ENCODE measurements at places on chromosomes 13 and 19.

DNA sequence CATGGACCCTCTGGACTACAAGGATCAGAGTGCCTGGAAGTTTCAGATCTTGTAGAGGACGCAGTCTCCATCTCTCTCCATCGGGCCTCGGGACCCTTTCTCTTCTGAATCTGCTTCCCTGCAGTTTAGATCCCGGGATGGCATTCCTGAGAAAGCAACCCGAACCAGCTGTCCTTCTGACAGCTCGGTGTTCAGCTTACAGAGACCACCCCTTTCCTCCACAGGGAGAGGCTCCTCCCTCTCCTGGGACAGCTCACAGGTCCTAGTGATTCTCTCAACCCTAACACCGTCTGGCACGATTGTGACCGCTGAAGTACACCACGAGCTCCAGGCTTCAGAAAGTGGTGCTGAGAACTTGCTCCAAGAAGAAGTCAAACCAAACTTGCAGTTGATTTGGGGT, 18.2 kb downstream of the CRX start:
- no peak for DNase-seq

DNA sequence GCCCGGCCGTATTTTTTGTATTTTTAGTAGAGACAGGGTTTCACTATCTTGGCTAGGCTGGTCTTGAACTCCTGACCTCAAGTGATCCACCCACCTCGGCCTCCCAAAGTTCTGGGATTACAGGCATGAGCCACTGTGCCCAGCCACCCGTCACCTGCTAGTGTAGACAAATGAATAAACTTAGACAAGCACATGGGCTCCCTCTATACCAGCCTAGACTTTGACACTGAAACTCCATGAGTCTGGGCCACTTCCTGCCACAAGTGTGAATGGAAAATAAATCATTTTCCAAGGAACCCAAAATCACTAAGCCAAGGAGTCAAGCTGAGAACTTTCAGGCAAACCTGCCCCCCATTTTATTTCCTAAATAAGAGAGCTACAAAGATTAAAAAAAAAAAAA, 27.0 kb upstream of the TPT1 start:
- DNase-seq = no peak

DNA sequence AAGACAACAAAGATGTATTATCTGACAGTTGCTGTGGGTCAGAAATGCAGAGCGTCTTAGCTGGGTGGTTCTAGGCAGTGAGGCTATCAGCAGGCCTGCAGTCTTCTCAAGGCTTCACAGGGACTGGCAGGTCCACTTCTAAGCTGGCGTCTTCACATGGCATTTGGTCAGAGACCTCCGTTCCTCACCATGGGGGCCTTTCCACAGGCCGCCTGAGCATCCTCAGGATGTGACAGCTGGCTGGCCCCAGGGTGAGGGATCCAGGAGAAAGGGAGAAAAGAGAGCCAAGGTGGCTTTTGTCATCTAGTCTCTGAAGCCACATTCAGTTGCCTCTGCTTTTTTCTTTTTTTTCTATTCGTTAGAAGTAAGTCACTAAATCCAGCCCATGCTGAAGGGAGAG, 50.3 kb downstream of the FGF14 start:
- DNase-seq = no peak

DNA sequence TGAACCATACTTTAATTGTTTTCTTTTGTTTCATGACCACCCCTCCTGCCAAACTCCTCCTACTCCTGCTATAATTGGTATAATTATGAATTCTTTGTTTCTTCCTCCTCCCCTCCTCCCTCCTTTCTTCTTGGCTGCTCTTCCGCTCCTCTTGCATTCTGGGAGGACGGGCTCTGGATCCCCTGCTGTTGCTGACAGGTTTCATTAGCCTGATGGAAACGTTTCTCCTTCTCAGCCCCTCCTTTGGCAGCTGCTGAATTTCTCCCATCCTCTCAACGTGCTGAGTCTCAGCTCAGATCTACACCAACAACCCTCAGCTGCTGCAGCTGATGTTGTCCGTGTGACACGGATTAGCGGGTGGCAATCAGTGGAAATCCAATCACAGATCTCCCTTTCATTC, 97.1 kb upstream of the UBAC2 start:
- DNase-seq = no peak

DNA sequence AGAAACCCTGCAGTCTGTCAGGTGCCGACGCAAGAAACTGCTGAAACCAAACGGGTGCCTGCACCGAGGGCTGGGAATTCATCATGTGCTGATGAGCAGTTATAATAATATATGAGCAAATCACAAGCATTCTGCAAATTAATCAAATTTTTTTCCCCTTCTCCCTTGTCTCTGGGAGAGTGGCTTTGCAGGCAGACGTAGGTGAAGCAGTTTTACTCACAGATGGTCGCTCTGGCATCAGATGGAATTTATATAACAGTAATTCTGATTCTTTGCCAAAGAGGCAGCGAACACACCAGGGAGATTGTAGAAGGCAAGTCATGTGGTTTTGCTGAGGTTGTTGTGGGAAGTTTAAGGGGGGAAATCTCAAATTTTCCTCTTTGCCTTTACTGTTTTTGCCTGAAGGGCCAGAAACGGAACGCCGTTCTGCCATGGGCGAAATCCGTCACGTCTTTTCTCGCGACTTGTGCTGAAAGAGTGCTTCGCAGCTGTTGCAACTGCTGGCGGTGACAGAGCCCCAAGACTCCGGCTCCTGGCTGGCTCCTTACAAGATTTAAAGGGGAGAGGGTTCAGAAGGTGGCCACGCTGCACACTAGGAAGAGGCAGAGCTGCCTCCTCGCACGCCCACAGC, 320.1 kb downstream of the ZNF536 start:
- no peak for DNase-seq

DNA sequence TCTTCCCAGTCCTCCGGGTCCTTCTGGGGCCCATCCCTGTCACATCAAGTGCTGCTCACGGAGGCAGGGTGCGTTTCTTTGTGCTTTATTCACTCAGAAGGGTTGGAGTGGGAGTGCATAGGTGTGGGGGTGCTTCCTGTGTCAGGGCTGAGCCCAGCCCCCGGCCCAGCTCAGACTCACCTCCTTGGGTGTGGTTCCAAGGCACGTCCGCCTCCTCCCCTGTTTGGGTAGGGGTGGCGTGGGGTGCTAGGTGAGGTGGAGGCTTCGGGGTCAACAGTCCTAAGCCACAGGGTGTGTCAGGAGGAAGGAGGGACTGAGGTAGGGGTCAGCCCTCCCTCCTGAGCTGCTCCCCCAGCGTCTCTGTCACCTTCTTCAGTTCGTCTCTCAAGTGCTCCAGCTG, 3.1 kb downstream of the CCER2 start:
- no peak for DNase-seq

- no peak for DNase-seq
Measured at GRCh38 chr13:94065741-94066140, 413.7 kb downstream of the DCT start.

DNA sequence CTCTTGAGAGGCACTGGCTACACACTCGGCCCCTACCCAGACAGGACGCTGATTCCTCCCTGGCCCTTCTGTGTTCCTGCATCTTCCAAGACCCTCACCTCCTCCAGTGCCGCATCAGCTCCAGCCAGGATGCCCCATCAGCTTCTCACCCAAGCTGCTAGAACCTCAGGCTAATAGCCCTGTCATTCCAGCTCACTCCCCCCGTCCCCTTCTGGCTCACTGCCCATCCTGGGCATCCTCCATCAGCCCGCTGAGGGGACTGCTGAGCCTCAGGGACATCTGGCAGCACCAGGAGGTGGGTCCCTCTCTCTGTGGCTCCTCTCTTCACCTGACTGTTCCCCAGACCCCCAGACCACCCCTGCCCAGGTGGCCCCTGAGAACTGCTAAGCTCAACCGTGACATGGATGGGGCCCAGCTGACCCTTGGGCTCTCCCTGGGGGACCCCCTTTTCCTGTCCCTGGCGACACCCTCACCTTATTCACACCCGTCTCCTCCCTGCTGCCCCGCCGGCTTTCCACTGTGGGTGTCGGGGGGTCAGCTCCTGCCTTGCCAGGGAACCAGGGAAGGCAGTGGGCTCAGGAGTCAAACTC, 4.8 kb downstream of the FFAR3 start:
- DNase-seq = no peak

DNA sequence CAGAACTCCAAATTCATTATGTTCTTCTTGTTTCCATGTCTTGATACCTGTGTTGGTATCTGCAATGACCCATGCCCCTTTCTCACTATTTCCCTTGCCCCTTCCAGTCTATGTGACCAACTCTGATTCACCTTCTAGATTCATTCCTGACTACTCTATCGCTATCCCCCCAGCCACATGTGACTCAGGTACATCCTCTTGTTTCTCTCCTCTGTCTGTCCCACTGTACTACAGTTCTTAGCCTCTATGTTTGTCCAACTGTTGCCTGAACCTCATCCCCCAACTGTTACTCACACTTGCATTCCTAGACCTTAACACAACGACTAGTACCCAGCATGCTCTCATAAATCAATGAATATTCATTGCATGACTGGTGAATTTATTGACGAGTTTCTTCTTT, 10.0 kb upstream of the FLT3 start:
- no peak for DNase-seq

GRCh38 chr13:51971520-51972426, 39.5 kb downstream of the ATP7B start:
- no peak for DNase-seq

DNA sequence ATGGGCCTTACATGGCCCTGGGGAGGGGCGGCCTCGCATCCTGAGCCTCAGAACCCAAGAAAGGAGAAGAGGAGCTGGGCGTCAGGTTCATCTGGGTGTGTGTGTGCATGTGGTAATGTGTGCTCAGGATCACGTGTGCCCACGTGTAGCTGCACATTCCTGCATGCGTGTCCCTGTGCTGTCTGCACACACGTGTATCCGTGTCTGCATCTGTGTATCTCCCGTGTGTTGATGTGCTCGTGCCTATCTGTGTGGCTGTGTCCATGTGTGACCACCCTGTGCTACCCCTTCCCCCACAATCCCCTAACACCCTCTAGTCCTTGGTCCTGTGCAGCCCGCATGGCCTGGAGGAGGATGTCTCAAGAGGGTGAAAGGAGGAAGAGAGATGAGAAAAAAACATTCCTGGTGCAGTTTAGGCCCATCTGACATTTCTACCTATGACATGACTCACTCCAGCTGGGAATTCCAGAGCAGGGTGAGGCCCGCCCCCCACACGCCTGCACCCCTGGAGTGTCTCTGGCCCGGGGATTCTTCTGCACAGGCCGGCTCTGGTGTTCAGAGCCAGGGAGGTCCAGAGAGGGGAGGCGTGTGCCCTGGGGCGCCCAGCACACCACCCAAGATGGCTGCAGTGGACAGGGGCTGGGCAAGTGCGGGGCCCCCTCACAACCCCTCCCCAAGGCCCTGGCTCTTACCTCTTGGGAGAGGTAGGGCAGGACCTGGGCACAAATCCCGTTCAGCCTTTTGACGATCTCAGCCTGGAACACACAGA, 7.1 kb downstream of the TLE5 start:
- DNase-seq = no peak

DNA sequence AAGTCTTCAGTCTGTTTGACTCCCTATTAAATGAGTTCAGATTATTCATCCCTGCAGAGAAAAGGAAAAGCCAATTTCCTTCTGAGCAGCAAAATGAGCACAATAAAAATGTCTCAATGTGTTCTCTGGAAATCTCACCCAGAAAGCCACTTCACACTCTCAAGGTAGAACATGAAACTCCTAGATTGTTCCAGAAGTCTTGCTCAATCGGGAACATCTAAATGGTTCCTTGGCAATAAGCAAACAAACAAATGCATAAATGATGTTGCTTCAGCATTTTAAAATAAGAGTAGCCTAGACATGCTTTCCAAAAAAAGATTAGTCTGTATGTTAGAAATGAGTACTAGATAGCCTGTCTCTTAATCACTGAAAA, 59.7 kb upstream of the TNFRSF19 start:
- DNase-seq = no peak

GRCh38 chr13:32581177-32581786, 5.0 kb upstream of the PDS5B start:
- no peak for DNase-seq

GRCh38 chr13:113086031-113086750, 19.4 kb upstream of the F7 start:
- no peak for DNase-seq

DNA sequence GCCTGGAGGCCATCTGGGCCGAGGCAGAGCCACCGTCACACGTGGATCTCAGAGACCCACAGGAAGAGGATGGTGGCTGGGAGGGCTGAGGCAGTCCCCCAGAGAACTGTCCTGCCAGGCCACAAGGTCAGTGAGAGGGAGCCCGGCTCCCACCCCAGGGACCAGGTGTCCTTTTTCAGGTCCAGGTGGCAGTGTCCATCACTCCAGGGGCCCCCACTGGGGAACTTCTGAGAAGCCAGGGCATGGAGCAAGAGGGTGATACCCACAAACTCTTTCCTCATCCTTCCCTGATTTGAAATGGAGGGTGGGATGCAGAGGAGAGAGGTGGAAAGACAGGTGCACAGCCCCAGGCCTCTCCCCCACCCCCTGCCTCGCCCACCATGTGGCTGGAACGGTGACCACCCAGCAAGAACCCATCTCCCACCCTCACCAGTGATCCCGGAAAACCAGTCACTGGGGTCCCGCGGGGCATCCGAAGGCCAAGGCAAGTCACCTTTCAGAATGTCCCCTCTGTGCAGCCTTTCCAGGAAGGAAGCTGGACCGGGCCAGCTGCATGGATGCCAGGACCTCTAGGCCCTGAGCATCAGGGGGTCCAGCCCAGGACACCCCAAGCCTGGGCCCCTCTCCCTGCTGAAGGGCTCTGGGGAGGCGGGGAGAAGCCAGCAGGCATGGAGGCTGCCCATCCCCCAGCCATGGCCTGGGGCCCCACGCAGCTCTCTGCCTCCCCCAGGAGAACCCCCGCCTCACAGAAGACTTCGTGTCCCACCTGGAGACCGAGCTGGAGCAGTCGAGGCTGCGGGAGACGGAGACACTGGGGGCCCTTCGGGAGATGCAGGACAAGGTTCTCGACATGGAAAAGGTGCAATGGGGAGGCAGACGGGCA, 14.1 kb downstream of the PRR36 start:
- DNase-seq = no peak

- no peak for DNase-seq
Measured at GRCh38 chr13:22082437-22083100, 411.7 kb downstream of the FGF9 start.

- DNase-seq = no peak
Measured at GRCh38 chr13:30235216-30235615, 72.1 kb downstream of the KATNAL1 start.

GRCh38 chr19:38891771-38892170, 7.6 kb downstream of the SIRT2 start:
- no peak for DNase-seq

GRCh38 chr19:3668331-3669081, 31.8 kb downstream of the PIP5K1C start:
- DNase-seq = no peak

- no peak for DNase-seq
Measured at GRCh38 chr19:16213076-16213475, 15.4 kb downstream of the AP1M1 start.

GRCh38 chr13:50643060-50643459, 200.4 kb downstream of the DLEU7 start:
- DNase-seq = no peak

DNA sequence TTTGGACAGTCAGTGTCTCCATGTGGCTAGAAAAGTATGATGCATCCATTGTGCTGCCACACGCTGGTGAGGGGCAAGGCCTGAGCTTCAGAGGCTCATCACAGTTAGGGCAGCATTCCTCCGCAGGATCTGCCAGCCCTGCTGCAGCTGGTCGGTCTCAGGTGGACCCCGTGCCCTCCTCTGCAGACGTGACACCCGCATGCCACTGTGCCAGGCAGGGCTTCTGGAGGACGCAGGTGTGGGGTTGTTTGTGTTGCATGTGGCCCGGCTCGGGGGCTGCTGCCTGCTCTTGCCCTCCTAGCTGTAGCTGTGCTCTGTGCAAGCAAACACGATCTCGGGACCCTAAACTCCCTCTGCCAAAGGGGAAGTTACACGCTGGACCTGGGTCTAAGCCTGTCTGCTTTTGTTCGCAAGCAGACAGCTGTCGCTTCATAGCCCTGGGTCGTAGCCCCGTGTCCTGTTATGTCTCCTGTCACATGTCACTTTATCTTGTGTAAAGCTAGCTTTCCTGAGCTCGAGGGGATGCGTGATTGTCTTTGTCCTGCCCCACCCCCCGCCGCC, 45.3 kb downstream of the SLC7A9 start:
- DNase-seq = no peak

Data from stimulated activated CD4-positive, alpha-beta T cell treated with anti-CD3 and anti-CD28 coated beads, Interleukin-2, amount 100 ng/mL, for 4 hours (primary cell).